ENCODE measurements at places on chromosomes 2 and 18.

- DNase-seq: no peak
Measured at GRCh38 chr2:174827371-174828369, 63.4 kb upstream of the CHRNA1 start.

GRCh38 chr2:15189216-15189615 is 371.9 kb downstream of the NBAS start:
- no peak for DNase-seq

GRCh38 chr2:164028814-164029534 is 293.2 kb upstream of the FIGN start:
- no peak for DNase-seq

- no peak for DNase-seq
Measured at GRCh38 chr2:217794133-217794986, 208.4 kb downstream of the TNS1 start.

DNA sequence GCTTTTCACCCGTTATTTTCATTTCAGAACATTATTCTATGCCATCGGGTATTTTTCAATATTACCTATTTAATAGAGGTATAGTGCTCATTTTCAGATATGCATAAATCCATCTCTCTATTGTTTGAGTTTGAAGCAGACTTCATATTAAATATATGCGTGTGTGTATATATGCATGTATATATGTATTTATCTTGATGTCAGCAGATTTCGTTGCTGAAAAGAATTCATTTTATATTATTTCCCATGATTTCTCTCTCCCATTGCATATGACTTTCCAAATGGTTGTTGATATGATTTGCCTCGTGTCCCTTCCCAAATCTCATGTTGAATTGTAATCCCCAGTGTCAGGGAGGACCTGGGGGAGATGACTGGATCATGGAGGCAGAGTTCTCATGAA is 28.6 kb upstream of the COPS8 start:
- DNase-seq: no peak

GRCh38 chr2:16568998-16569784 is 96.4 kb downstream of the CYRIA start:
- no peak for DNase-seq

GRCh38 chr2:147594038-147594437 is 250.8 kb upstream of the ACVR2A start:
- DNase-seq: no peak

- DNase-seq: no peak
Measured at GRCh38 chr2:179336782-179337534, 72.3 kb upstream of the SESTD1 start.

DNA sequence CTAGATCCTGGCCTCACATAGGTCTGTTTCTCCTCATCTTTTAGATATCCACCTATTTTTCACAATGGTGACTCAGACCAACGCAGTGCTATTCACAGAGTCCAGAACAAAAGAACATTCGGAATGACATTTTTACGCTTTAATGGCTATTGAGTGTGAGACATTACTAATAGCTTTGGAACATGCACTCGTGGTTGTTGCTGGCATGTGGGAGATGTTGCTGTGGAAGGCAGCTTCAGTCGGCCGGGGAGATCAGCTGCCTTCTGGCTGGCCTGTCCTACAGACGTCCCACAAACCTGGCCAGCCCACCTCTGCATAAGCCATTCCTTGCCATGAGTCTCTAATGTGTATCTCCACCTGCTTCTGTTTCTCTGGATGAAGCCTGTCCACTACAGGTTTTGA is 3.4 kb downstream of the MBP start:
- no peak for DNase-seq

DNA sequence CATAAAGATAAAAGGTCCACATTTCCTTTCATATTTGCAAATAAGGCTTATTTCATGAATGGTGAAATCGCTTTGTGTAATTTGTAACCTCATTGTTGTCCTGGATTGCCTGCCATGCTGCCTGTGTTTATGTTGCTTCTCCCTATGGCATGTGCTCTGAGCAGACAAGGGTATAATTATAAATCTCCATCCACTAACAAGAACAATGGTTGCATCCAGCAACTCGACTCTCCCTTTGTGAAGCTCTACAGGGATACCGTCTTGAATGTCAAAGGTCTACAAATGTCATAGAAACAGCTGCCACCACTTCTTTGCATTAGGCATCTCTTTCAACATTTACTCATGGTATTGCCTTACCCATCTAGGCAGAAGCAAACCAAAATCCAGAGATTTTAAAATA is 209.6 kb downstream of the SLC8A1 start:
- no peak for DNase-seq

GRCh38 chr2:9100080-9100876 is 96.8 kb upstream of the MBOAT2 start:
- DNase-seq: no peak

DNA sequence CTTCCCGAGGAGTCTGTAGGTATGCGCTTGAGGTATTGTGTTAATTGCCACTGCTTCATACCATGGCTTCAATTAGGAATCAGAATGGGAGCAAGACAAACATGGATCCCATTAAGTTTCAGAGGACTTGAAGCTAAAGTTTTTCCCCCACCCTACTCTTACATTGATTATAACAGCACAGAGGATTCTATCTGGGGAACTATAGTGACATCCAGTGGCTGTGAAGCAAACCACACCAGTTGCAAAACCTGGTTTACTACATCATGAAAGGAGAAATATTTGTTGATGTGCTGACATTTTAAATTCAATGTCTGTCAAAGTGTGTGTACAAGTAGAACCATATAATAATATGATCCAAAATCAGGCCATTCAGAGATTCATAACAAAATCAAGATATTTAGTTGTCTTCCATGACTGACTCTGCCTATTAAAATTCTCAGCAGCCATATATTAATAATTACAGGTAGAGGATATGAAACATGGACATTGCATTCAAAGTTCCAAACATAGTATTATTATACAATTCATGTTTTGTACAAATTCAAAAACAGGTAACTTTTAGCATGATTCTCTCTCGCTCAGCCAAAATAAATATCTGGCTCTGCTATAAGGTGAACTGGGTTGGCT is 82.9 kb downstream of the GRB14 start:
- no peak for DNase-seq

DNA sequence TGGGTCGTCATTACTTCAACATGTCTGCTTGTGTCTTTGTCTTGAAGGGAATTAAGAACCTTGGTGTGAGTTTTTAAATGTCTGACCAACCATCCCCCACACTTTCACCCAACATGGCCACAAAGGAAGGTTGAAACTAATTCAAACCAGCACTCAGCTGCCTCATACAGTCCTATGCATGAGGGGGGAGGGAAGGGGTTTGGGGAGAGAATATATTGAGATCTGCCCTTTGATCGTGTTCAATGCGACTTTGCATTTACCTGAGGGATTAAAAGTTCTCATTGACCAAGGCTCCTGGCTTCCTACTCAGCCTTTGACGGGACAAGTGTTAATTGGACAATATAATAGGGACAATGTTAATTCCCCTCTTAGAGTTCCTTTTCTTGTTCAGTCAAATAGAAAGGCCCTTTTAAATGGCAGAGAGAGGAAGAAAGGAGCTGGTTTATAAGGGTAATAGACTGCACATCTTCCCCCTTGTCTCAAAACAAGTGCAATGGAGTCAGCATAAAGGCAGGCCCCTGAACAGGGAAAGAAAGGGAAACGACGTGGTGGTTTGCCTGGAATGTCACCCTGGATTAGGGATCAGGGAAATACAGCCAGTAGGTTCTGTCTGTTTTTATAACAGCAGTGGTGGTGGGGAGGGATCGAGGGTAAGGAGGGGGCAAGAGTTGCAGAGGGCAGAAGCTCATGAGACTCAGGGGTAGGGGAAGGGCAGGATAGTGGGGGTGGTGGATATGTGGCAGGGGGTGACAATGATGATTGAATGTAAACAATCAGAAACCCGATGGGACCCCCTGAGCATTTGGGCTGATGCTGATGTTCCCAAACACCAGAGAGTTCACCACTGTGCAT is 198.7 kb downstream of the MYCN start:
- no peak for DNase-seq

DNA sequence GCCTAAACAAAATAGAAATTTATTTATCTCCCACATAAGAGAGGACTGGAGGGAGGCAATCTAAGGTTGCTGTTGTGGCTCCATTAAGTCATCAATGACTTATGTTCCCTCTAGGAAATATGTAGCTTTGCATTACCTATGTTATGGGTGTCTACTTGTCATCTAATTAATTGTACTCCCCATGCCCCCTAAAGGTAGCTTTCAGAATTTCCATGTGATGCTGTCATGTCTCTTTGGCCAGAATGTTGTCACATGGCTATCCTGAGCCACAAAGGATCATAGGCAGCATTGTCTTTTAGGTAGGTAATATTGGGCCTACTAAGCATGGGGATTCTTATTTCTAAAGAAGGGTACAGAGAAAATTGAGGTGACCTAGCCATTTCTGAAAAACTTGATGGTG is 935.6 kb upstream of the FANCL start:
- no peak for DNase-seq

Data from activated CD4-positive, alpha-beta T cell treated with anti-CD3 and anti-CD28 coated beads for 48 hours (primary cell).